ENCODE measurements at places on chromosomes 16 and 17.

GRCh38 chr17:57560319-57560705 is 184.8 kb downstream of the CCDC182 start:
- ATAC-seq: no peak

- ATAC-seq: no peak
Measured at GRCh38 chr17:1967213-1967612, 57.9 kb downstream of the RTN4RL1 start.

DNA sequence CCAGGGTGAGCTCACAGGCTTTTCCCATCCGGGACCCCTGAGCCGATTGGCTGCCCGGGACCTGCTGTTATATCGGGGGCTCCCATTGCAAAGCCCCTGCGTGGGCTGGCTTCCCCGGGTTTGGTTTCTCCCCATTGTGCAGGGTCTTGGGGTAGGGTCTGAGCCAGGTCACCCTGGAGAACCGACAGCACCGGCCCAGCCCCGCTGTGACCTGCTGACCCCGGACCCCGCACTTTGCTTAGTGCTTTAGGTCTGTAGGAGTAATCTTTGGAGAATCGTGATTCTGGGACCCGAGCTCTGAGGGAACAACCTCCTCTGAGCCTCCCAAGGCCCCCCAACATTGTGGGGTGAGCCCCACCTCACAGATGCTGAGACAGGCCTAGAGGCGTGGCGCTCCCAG is 62.9 kb downstream of the JPH3 start:
- no peak for ATAC-seq

DNA sequence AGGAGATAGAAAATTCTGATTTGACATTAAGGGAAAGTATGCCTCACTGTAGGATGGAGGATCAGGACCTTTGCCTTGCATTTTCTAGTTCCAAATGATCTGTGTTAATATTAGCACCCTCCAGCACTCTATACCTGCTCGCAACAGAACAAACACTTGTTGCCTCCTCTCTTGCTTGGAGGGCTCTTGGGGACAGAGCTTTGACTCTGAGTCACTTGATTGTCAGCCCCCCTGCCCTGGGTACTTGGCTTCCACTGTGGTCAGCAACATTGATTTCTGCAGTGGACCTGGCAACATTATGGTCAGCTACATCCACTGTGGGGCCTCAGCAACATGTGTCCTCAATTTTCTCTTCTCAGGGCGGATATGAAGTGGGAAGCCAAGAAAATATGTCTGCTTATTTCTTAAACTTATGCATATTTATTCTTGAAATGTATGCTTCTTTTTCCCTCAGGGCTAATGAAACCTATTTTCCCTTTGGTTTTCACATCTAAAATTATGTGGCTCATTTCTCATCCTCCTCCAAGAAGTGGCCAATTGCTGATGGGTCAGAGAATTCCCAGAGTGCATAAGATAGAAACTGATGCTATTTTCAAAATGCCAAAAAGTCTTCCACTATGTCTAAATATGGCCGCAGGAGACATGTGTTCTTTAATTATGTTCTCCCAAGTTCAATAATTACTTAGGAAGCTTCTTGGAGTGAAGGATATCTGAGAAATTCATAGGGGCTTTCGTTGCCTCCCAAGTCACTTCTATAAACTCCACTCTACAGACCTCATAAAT is 94.6 kb upstream of the SMIM36 start:
- ATAC-seq: no peak

GRCh38 chr17:30549864-30550511 is 72.8 kb downstream of the GOSR1 start:
- ATAC-seq: no peak

GRCh38 chr16:17205279-17206211 is 265.2 kb downstream of the XYLT1 start:
- ATAC-seq: no peak

DNA sequence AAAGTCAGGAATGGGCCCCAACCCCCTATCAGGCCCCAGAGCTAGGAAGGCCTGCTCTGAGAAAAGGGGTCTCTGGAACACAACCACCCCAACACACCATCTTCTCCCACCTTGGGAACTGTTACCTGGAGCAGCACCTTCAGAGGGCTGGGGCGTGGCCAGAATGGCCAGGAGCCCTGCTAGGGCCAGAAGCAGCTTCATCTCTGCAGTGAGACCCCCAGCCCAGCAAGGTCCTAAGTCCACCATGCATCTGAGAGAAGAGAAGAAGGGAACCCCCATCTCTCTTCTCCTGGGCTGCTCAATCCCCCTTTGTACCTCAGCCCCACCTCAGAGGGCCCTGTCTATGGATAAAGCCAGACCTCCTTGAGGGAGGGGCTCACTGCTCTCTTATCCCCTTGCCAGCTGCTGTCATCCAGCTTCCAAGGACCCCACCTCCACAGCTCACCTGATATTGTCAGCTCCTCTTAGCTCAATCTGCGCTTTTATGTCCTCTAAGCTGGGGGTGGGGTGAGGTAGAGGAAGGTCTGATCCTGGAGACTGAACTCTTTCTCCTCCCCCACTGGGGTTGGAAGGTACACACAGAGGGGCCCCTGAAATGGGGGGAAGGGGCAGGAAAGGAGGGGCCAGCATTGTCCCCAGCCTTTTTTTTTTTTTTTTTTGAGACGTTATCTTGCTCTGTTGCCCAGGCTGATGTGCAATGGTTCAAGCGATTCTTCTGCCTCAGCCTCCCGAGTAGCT is at the start of gene MPO:
MPO (minus strand) TSS at position 456 of the 738 bp plus-strand sequence; CDS start at position 279, 177 bp downstream.
- ATAC-seq: no peak

Data from activated CD4-positive, CD25-positive, alpha-beta regulatory T cell treated with anti-CD3 and anti-CD28 coated beads, Interleukin-2, amount 50 U/mL, for 24 hours (primary cell).